ENCODE measurements at places on chromosomes 11 and 22. TPM values are rescaled to one million over a fixed set of nuclear protein-coding genes. Genes with fewer than 3 reads are reported as not detected.

PTDSS2 gene
- 46.3 TPM for total RNA-seq

YPEL4 gene
- 5.6 TPM for total RNA-seq

C11orf86 gene
- not detected for total RNA-seq

SMIM35 gene
- total RNA-seq: not detected

OOSP2 gene
- total RNA-seq: not detected

DSCAML1 gene
- total RNA-seq: 30.7 TPM

SLC25A45 gene
- 0.31 TPM for total RNA-seq

FAM83F gene
- 0.63 TPM for total RNA-seq

OR52H1 gene
- total RNA-seq: 3.8 TPM

PHOX2A gene
- total RNA-seq: not detected

WT1 gene
- not detected for total RNA-seq

TCN1 gene
- total RNA-seq: not detected

GNAZ gene
- 175 TPM for total RNA-seq

SOX10 gene
- 3.4 TPM for total RNA-seq

GRAP2 gene
- 3.4 TPM for total RNA-seq

DDIAS gene
- total RNA-seq: 2.5 TPM

IGSF9B gene
- 13.8 TPM for total RNA-seq

TRIM49 gene
- not detected for total RNA-seq

DMC1 gene
- 4.1 TPM for total RNA-seq

HINFP gene
- total RNA-seq: 41.9 TPM

KRTAP5-11 gene
- total RNA-seq: not detected
